ENCODE measurements at places on chromosomes 13 and 19.
A peak's percentile ranks its signal among the peaks of the same experiment; 100 is the strongest.

GRCh38 chr13:50518781-50519201, 324.7 kb downstream of the DLEU7 start:
- no peak for DNase-seq

- no peak for DNase-seq
Measured at GRCh38 chr19:55226788-55227187, 1.8 kb downstream of the TMEM86B start.

GRCh38 chr19:19420570-19421298, 15.3 kb downstream of the GATAD2A start:
- DNase-seq, result peak; percentile 39

- no peak for DNase-seq
Measured at GRCh38 chr13:93039131-93039530, 187.5 kb upstream of the GPC6 start.

DNA sequence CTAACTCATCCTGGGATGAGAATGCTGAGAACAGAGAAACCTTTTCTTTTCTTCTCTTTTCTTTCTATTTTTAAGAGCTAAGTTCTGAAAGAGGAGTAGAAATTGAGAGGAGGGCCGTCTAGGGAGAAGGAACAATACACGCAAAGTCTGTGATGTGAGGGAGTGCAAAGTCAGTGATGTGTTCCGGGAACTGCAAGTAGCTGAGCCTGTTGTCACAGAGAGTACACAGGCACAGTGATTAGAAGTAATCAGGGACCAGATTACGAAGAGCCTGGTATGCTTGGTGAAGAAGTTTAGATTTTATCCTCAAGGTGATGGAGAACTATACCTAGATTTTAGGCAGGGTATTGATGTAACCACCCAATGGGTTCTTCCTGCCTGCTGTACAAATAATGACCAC, 32.0 kb upstream of the CXCL17 start:
- no peak for DNase-seq

DNA sequence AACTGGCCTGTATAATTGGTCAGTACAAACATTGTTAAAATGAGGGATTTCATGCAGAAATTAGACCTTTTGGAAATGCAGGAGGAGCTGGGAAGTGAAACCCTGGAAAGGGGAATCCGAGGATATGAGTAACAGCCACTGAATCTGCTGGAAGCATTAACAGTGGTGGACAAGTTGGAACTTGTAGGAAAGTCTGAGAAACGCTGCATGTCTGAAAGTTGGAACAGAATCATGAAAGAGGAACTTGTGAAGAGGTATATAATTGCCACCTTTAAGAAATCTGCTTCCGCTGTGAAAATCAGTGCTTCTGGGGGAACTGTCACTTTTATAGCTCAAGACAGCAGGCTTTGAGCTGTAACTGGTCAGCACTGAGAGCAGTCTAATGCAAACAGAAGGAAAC, 716.5 kb upstream of the PRR20A start:
- no peak for DNase-seq

DNA sequence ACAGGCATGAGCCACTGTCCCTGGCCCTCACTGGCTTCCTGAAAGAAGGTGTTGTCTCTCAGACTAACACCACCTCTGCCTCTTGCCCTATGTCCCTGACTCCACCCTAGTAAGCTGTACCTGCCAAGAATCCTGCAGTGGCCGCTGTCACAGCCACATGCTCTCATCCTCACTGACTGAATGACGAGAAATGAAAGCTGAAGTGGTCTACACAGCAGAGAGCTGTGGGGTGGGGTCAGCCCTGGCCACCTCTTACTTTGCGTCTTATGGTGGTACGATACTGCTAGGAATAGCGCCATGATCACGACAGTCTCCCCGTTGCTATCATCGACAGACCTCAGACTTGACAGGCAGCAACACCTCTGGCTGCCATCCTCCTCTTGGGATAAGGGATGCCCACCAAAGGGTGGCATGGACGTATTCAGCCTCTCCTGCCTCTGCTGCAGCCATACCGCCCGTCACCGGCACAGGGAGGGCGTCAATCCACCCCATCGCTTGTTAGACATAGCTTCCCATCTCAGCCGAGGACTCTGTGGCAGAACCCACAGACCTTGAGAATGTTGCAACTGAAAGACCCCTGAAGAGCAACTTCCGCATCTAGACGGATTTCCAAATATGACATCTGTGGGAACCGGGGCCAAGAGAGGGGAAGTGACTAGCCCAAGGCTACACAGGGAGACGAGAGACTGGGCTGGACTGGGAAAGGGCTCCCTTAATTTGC, 809 bp downstream of the MYO1F start:
- DNase-seq, result no peak

DNA sequence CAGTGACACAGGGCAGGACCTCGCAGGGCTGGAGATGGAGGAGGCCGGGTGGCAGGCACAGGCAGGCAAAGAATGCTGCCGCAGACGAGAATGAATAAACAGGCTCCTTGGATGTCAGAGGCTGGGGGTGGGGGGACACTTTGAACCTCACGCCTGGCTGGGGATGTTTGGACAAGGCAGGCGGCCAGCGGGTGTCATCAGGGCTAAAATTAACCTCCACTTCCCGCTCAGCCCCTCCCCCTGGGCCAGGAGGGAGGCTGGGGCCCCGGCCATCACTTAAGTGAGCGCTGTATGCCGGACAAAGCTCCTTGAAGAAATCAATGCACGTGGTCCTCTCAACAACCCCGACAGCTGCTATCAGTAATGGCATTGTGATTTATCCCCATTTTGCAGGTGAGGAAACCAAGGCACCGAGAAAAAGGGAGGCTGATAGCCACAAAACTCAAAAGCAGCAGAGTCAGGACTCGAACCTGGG, 10.3 kb upstream of the FUT5 start:
- no peak for DNase-seq

DNA sequence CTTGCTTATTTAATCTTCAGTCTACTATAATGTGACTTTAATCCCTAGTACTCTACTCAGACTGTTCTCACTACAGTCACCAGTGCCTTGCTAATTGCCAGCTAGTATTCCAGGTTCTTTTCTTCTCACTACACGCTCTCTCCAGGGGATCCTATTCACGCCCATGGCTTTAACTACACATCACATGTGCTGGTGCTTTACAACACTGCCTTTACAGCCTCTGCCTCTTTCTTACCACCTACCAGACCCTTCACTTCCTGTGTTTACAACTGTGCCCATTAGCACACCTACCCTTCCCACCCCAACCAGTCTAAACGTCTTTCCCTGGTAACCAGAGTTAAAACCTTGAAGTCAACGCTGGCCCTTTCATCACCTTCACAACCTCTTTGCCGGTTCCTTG, 249.5 kb downstream of the DNAJC15 start:
- no peak for DNase-seq

DNA sequence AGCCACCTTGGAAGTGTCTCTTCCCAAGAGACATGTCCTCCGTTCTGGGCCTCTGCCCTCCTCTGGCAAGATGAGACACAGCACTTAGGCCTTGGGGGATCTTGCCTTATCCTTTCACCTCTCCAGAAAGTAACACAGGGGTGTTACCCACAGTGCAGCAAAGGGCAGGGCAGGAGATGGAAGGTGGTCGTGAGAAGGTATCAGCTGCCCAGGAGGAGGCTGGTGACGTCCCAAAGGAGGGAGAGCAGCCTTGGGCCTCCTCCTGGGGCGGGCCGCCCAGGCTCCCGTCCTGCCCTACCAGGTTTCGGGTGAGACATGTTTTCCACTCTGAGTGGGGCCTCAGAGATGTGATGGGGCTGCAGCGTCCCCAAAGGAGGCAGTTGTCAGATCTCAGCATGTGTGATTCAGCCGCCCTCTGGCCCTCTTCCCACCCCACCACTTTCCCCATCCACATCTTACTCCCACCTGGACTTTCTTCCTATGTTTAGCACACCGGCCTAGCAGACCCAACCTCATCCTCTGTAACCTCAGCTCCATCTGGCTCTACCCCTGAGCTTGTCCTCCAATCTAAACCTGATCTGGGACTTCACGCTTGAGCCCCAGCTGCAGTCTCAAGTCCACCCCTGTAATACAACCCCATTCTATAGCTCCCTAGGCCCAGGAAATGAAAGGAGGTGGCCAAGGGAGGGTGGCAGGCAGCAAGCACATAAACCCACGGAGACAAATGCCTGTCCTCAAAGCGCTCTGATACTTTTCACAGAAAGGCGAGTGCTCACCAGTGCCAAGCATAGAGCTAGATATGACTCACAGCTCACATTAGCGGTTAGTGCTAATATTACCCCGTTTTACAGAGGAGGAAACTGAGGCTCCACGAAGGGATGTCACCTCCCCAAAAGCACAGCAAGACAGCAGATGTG, 9.3 kb downstream of the POU2F2 start:
- DNase-seq, result no peak

GRCh38 chr19:1975162-1975480, 34.1 kb downstream of the CSNK1G2 start:
- DNase-seq, result no peak

DNA sequence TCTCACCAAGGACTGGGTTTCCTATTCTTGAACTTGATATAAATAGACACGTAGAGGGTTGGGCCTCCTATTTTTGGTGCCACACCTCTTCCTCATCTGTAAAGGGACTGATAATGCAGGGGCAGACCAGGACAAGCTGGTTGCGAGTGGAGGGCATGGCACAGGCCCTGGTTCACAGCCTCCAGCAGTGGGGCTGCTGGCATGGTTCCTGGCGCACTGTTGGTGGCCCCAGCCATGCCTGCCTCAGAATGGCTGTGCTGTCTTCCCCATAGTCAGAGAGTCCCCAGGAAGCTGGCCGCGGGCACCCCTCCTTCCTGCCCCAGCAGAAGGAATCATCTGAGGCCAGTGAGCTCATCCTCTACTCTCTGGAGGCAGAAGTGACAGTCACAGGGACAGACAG, 10.5 kb upstream of the OVOL3 start:
- DNase-seq, result no peak

DNA sequence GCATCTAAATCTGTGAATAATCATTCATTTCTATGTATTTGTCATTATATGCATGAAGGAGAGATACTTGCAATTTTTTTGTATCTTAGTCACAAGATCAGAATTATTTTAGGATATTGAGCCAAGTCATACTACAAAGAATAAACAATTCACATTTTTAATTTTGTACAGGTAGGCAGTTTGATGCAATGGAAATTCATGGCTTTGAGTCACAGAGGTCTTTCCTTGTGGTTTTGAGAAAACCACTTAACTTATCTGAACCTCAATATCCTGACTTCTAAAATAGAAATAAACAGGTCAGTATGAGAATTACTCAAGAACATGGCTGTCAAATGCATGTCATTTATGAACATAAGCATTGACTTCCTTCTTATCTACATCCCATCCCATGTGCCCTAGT, 221.4 kb upstream of the SLC10A2 start:
- DNase-seq, result no peak

DNA sequence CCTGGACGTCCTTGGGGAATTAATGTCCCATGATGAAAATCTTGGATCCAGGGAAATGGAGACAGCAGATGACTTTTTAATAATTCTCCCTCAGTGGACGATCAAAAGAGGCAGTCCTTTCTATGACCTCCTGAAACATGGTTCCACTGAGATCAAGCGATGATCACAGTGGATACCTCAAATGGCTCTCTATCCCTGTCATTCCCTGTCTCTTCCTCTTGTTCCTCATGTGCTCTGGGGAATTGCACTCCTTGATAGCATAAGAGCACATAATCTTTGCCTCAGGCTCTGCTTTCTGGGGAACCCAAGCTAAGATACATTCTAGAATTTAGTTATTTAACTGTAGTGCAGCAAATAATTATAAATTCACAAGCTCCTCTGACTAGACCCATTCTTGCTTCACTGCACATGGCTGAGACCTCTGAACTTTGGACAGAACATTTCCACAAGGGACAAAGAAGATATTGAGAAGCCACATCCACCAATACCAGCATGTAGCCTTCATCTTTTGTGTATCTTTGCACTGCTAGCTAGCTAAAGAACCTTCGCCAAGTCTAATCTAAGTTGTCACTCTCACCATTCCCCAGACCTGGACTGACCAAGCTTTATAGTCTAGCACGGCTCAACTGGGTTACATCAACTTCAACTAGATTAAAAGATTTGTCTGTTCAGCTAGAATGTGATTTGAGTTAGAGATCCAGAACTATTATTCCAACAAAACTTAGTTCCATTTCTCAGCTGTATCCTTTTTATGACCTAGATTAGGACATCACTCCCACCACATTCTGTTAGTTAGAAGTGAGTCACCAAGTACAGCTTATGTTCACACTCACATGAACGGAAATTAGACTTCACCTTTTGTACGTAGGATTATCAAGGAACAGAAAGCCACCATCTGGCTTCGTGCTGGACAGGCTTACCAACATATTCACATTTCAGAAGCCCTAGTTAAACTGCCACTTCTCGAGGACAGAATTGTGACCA, 142.7 kb downstream of the SUCLA2 start:
- DNase-seq, result no peak

DNA sequence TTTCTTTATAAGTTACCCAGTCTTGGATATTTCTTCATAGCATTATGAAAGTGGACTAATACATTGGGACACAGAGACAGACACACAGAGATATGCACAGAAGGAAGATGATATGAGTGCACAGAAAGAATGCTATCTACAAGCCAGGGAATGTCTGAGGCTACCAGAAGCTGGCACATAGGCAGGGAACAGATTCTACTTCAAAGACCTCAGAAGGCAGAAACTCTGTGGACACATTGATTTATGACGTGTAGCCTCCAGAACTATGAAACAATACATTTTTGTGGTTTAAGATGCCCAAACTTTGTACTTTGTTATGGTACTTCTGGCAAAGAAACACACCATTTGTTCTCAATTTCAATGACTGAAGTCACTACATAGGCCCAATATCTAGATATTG, 556.7 kb downstream of the PCDH9 start:
- no peak for DNase-seq

DNA sequence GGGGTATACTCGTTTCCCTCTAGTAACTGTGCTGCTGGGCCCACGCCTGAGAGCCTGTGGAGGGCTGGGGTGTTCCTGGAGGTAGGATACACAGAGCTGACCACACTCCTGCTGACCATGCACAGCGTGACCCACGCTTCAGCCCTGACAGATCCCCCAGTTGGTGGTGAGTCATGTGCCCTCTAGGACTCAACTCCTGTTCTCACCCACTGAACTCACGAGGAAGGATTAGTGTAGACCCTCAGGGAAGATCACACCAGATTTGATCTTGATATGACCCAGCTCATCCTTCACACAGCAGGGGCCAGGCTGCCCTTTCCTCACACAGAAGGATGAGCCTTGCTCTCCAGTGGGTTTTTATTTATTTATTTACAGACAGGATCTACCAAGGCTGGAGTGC, 13.3 kb upstream of the ACP7 start:
- DNase-seq, result no peak

GRCh38 chr19:27911122-27911898, 1301.6 kb downstream of the UQCRFS1 start:
- no peak for DNase-seq
